ENCODE measurements at places on chromosomes 1 and 21. TPM values are rescaled to one million over a fixed set of nuclear protein-coding genes. Genes with fewer than 3 reads are reported as not detected.

DNA sequence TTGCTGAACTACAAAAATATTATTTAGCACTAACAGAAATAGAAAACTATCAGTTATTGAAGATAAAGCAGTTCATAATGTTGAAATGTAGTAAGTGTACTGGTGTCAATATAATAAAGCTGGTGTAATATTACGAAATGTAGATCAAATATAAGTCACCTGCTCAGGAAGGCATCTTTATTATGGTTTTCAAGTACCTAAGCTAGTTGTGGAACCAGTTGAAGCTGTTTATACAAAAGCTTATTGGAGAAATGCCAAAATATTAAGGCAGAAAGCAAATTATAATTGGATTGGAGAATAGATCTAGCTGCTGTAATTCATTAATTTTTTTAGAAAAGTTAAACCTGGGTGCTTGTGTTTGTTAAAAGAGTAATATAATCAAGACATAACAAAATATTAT lies 6.2 kb upstream of the MARK1 start:
- no peak for DNase-seq

Gene COA7
- polyA plus RNA-seq = 14.4 TPM

Gene LAPTM5
- 1.6 TPM for polyA plus RNA-seq

DNA sequence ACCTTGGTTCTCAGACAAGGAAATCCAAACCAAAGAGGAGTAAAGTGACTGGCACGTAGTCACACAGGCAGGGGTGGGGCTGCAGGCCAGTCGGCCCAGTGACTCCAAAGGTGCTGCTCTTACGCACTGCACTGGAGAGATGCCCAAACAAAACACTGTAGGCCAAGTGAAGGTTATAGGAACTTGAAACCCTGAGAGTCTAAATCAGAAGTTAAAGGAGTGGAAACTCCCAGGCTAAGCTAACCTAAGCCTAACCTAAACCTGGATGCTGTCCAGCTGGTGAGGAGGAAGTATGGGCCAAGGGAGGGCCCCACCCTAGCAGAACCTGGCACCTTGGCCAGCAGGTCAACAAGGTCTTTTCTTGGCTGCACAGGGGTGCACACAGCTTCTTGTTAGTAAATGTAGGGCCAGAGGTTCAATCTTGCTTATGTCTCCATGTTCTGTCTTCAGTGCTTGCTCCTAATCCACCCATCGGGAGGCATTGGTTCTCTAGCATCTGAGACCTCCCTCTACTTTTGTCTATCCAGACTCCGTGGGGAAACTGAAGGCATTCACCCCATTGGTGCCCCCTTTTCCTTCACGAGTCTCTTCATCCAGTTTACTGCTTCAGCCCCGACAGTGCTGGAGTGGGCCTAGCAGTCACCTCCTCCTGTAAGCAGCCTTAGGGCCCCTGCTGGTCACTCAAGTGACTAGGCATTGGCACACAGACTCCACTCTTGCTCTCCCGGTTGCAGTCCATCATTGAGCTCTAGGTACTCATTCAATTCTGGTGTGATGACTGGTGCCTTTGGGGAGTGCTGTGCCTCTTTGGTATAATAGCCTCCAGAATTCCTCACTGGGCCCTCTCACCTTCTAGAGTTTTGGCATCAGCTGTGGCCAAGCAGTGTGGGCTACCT lies 12.9 kb upstream of the TMEM125 start:
- DNase-seq = no peak

- DNase-seq = no peak
Observed at GRCh38 chr1:197768014-197768805, 7.1 kb downstream of the DENND1B start.

DNA sequence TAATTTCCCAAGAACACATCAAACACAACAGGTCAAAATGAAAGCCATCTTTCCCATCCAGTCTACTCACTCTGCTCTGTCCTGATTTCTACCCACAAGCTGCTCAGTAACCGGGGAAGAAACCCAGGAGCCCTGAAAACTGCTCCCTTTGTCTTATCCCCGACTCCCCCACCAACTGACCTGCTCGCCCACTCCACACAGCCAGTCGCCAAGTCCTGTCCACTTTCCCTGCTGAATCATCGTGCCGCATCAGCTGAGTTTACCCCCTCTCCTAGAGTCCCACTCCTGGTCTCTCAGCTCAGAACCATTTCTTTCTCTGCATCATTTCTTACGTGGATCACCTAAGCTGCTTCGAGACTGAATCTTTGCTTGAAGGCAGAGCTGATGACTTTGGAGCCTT lies 11.2 kb upstream of the RCAN1 start:
- DNase-seq = no peak

DNA sequence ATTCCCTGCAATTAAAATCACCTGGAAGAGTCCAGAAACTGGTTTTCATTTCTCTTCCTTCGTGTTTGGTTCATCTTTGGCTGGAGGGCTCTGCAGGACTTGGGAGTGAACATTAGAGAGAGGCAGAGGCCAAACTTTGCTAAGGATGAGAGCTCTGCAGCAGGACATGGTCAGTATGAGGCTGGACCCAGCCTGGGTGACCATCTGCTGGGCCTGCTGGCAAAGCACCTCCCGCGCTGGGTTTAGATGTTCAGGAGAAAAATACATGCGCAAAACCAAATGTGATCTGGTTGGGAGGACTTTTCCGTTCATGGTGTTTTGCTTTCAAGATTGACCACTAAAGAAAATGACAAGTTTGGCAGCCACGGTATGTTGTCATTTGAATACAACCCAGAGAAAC lies 15.9 kb downstream of the KAZN start:
- DNase-seq = no peak

- no peak for DNase-seq
Observed at GRCh38 chr1:218108034-218108433, 177.1 kb upstream of the RRP15 start.

- DNase-seq = no peak
Observed at GRCh38 chr21:43657355-43658087, 1.8 kb downstream of the HSF2BP start.

DNA sequence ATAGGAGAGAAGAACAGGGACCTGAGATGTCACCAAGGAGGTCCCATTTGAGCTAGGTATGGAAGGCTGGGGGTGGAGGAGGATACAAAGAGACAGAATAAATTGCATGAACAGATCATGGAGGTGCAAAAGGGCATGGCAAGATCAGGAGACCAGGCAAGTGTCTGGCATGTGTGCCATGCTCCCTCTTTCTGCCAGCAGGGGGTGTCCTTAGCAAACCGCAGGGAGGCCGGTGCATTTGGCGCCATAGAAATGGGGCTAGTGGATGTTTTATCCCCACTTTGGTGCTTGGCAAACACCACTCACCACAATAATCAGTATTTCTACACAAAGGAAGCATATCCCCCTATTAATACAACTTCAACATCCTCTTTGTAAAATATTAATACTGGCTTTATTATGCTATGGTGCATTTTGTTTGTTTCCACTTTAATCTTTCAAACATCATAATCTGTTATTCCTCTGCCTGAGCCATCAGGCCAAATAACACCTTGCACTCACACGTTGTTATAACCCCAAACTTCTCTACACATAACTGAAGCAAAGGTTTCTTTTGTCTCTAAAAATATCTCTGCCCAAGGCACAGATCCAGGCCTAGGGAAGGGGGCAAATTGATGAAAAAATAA lies 25.9 kb downstream of the S100A6 start:
- no peak for DNase-seq

GRCh38 chr1:246947255-246947654 lies 15.5 kb upstream of the AHCTF1 start:
- no peak for DNase-seq

DNA sequence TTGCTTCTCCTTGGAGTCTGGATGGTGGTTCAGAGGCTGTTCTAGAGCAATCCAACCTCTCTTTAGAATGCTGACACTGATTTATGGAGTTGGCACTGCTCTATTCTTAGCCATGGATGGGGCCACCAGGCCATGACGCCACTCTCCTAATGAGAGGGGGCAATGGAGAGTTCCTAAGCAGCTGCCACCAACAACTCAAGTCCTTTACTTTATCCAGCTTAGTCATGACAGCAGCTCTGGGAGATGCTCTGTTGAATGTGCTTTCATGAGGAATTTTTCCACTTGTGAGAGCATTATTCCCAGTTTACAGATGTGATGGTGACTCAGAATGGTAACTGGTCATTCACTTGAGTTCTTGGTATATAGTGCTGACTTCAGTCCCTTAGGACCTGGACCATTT lies 366.3 kb downstream of the HHAT start:
- DNase-seq = no peak

Gene PLCH2
- 0.06 TPM for polyA plus RNA-seq

DNA sequence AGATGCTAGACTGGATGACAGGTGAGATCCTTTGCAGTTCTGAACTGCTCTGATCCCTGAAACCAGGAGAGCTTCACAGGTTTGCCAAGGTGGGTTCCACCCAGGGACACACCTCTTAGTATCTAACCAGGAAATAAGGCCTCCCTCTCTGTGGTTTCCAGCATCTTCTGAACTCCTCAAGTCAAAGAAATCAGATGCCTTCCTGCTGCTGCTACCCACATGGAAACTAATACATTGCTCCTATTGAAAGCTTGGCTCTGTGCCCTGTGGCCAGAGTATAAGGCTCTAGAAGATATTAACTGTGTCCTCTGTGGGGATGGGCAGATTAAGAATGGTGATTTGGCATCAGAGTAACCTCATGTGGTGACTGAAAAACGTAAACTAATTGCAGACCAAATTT lies 75.0 kb upstream of the MRPS6 start:
- DNase-seq = no peak

DNA sequence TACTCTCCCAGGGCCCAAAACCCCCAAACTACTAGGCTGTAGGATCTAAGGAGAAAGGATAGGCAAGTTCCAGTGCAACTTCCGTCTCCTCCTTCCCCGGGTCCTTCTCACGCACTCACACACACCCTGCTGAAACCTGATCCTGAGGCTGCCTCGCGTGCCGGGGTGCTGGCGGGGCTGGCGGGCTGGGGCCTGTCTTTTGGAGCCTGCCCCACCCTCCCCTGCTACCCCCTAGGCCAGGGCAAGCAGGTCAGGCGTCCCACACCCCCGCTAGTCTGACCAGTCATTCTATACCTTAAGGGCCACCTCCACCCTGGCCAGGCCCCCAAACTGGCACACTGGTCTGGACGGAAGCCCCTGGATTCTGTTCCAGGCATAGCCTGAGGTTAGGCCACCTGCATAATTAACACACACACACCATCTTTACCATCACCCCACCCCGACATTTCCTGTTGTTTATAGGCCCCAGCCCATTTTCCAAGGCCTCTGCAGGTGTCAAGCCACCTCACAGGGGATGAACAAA lies 48.3 kb upstream of the ARTN start:
- no peak for DNase-seq

Gene CASQ2
- polyA plus RNA-seq = not detected
